Epithelial cell of alveolus of lung (primary cell): ENCODE measurements at places on chromosomes 12 and 14. TPM values are rescaled to one million over a fixed set of nuclear protein-coding genes. Genes with fewer than 3 reads are reported as not detected.

The ERP27 gene
- total RNA-seq, result 0.26 TPM in 1 of 2 replicates, not detected in the other

The KRT79 gene
- total RNA-seq, result not detected in 2 replicates

The ERO1A gene
- total RNA-seq, result 64.3 and 65.2 TPM in 2 replicates

The APOF gene
- not detected in 2 replicates for total RNA-seq

The NDUFA9 gene
- 29.4 and 85.1 TPM in 2 replicates for total RNA-seq

The CCDC38 gene
- total RNA-seq, result not detected in 2 replicates

The CAPZA3 gene
- total RNA-seq, result not detected in 2 replicates

The USP5 gene
- 47.1 and 72.5 TPM in 2 replicates for total RNA-seq

The ZC2HC1C gene
- total RNA-seq, result 0.39 and 3.8 TPM in 2 replicates

The RAP1B gene
- total RNA-seq, result 159 and 167 TPM in 2 replicates

The VAMP1 gene
- total RNA-seq, result 2.6 and 20.4 TPM in 2 replicates

The PTCSC3 gene
- not detected in 2 replicates for total RNA-seq

The STAT2 gene
- total RNA-seq, result 90.0 and 173 TPM in 2 replicates

The CCDC177 gene
- total RNA-seq, result under 0.01 and 0.16 TPM in 2 replicates

The TTC6 gene
- total RNA-seq, result 0.13 TPM in 1 of 2 replicates, not detected in the other

The PTPN21 gene
- total RNA-seq, result 5.2 and 5.7 TPM in 2 replicates

The FMNL3 gene
- total RNA-seq, result 13.2 and 35.4 TPM in 2 replicates

The RPL10L gene
- not detected in 2 replicates for total RNA-seq

The DCTN2 gene
- 177 and 194 TPM in 2 replicates for total RNA-seq

The AMN gene
- total RNA-seq, result 0.08 TPM in 1 of 2 replicates, not detected in the other

The TSPAN11 gene
- total RNA-seq, result 2.1 and 11.8 TPM in 2 replicates

The PPP4R3A gene
- 31.0 and 48.2 TPM in 2 replicates for total RNA-seq

The ANKRD33 gene
- total RNA-seq, result 0.13 and 0.24 TPM in 2 replicates

The KLHL33 gene
- total RNA-seq, result 0.13 TPM in 1 of 2 replicates, not detected in the other

The ANGEL1 gene
- 7.8 and 13.3 TPM in 2 replicates for total RNA-seq

The SLC17A8 gene
- not detected in 2 replicates for total RNA-seq

The TAS2R9 gene
- not detected in 2 replicates for total RNA-seq

The VRTN gene
- total RNA-seq, result not detected in 2 replicates

The OTUB2 gene
- 0.48 and 3.2 TPM in 2 replicates for total RNA-seq

The CCDC198 gene
- not detected in 2 replicates for total RNA-seq

The KRT72 gene
- total RNA-seq, result not detected in 2 replicates
